ENCODE measurements at places on chromosomes 3 and 15.

DNA sequence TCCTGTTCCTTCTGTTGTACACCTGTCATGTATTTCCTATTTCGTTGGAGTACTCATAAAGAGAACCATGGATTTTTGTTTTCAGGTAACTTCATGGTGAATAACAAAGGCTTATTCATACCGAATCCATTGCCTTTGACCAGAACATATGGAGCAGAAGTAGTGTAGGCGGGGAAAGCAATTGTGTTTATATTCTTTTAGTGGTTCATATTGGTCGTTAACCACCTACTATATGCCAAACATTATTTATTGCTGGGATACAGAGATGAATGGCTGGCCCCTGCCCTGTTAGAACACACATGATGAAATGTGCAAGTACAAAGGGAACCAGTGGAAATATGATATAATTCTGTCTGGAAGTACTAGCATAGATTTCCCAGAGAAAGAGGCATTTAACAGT, 9.8 kb downstream of the RPUSD2 start:
- DNase-seq: no peak

GRCh38 chr15:99345242-99345641, 94.0 kb downstream of the LRRC28 start:
- DNase-seq: no peak

- no peak for DNase-seq
Observed at GRCh38 chr3:869734-870133, 223.1 kb upstream of the CNTN6 start.

GRCh38 chr15:92366381-92366780, 27.3 kb upstream of the ST8SIA2 start:
- no peak for DNase-seq

GRCh38 chr3:124701687-124702086, 28.6 kb upstream of the UMPS start:
- DNase-seq: no peak

DNA sequence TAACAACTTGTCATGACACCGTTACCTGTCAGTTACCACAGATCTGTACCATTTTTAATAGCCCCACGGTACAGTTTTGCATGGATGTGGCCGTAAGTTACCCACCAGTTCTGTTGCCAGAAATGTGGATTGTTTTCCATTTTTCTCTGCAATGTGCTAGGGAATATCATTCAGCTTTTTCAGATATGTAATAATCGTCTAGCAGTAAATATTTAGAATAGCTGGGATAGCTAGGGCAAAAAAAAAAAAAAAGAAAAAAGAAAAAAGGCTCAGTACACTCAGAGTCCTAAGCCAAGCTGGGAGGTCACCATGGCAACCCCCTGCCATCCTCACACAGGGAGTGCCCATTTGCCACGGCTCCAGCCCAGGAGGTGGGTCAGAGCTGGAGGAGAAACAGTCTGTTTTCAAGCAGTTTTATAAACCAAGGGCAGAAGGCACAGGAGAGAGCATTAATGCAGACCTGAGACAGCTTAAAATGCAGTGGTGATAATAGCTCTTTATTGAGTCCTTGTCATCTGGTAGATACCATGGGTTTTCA, 25.2 kb downstream of the PAQR5 start:
- DNase-seq: no peak

GRCh38 chr3:19348941-19349564, 200.7 kb downstream of the KCNH8 start:
- DNase-seq: peak; percentile 13

DNA sequence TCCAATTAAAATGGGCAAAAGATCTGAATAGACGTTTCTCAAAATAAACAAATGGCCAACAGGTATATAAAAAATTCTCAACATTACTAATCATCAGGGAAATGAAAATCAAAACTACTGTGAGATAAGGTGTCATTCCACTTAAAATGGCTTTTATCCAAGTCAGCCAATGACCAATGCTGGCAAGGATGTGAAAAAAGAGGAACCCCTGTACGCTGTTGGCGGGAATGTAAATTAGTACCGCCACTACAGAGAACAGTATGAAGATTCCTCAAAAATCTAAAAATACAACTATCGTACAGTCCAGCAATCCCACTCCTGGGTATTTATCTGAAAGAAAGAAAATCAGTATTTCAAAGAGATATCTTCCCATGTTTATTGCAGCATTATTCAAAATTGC, 176.9 kb upstream of the STT3B start:
- DNase-seq: no peak

DNA sequence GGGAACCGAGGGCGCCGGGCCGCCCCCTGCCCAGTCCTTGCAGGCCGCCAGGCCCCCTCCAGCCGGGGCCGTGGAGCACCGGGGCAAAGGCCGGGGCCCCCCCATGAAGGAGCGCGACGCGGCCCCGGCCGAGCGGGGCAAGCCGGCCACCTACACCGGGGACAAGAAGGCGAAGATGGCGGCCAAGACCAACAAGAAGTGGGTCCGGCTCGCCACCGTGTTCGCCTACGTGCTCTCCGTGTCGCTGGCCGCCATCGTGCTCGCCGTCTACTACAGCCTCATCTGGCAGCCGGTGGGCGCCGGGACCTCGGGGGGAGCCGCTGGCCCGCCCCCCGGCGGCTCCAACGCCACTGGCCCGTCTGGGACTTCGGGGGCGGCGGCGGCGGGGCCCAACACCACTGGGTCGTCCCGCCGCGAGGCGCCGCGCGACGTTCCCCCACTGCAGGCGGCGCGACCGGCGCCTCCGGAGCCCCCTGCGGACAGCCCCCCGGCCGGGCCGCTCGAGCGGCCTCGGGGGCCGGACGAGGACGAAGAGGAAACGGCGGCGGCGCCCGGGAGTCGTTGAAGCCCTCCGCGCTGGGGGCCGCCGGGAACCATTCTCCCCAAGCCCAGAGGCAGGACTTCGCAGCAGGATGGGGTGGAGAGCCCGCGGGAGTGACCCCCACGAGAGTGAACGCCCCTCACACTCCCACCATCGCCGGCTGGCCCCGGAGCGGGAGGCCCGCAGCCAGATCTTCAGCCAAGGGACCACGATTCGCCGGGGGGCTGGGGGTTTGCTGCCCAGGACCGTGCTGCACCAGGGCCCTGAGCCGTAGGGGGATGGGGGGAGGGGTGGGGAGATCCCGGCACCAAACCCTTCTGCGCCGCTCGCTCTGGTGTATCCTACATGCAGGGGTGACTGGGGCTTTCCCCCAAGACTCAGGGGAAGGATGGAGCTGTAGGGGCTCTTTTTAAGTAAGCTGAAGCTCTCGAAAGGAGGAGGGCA, 753 bp downstream of the INAFM2 start:
- no peak for DNase-seq

DNA sequence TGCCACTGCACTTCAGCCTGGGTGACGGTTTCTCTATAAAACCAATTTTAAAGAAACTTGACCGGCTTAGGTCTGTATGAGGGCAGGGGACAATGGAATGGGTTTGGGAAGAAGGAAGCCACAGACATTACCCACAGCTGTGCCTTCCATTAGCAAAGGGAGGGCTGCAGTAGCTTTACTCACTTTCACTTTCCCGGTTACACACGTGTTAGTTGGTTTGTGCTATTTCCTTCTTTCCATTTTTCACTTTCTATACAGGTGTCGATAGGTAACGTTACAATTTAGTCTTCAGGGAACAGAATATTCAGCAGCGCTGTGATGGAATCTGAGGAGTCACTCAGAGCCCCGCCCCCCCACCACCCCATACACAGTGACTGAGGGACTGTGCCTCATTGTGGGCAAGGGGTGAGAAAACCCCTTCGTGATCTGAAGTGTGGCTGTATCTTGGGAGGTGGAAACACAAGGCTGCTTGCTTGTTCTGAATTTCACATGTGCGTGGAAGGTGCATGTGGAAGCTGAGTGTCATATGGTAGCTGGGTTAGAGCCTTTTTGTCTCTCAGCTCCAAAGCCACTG, 44.8 kb upstream of the RPL32 start:
- no peak for DNase-seq

DNA sequence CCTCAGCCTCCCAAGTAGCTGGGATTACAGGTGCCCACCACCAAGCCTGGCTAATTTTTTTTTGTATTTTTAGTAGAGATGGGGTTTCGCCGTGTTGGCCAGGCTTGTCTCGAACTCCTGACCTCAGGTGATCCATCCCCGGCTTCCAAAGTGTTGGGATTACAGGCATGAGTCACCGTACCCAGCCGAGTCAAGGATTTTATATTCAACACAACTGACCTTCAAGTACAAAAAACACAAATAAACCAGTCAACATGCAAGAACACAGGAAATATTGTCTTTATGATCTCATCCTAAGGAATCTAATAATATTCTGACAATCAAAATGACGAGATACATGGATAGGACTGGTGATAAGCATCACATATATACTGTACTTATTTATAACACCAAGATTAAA, 37.9 kb downstream of the TJP1 start:
- no peak for DNase-seq

DNA sequence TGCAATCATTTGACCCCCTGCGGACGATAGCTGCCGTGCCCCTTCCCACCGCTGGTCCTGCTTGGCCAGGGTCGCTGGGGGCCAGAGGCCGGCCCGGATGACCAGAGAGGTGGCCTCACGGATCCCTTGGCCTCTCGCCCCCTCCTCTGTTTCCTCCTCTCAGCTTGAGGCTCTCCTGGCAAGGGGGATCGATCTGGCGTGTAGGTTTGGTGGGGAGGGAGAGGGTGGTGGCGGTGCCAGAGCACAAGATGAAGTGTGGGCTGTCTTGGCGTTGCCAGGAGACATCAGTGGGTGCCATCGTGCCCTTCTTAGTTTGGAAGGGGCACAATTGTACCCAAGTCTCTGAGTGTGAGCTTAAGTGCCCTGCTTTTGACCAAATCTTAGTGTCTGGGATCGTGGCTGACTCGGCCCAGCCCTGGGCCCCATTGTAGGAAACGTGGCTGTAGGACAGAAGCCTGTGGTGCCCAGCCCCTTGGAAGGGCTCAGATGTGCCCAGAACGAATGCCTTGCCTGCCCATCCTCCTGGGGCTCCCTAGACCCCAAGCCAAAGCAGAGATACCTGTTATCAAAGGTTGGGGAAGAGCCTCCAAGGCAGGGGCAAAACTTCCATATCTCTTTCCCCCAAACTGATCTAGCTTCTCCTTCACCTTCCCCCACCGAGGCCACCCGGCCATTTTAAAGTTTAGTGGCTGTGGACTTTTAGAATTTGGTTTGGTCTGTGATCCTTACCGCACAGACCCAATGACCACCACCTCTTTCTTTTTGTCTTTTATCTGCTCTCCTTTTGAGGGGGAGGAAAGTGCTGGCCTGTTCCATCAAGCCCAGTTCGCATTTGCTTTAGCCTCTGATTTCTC, 14.4 kb downstream of the NR2F2 start:
- DNase-seq: no peak

DNA sequence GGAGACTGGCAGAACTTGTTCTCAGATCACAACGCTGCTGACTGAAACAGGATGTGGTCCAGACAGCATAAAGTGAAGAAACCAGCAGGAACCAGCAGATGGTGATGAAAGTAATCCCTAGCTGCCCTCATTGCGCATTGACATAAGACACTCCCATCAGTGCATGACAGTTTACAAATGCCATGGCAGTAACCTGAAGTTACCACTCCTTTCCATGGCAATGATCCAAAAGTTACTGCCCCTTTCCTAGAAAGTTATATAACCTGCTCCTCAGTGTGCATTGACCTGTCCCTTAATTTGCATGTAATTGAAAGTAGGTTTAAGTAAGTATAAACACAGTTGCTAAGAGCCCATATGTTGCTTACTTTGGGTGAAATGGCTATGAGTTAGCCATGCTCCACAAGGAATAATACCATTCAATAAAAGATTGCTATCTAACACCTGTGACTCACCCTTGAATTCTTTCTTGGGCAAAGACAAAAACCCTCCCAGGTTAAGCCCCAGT, 149.1 kb upstream of the CD96 start:
- DNase-seq: no peak

GRCh38 chr3:177802151-177802900, 605.0 kb upstream of the TBL1XR1 start:
- no peak for DNase-seq
